ENCODE measurements at places on chromosomes 12 and 14.

DNA sequence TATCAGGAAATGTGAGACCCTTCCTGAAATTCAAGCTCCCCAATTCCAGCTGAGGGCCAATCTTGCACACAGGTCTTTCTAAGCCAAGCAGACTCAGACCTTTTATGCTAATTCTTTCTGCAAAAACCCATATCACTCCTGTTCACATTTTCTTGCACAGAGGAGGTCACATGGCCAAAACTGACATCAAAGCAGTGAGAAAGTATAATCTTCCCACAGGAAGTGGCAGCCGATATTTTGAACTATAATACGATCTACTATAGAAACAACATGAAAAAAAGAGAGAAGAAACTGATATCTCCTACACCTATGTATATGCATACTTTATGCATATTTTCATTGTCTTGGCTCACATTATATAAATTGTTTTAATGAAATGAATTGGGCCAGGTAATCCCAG is 132.9 kb upstream of the SSTR1 start:
- no peak for DNase-seq

DNA sequence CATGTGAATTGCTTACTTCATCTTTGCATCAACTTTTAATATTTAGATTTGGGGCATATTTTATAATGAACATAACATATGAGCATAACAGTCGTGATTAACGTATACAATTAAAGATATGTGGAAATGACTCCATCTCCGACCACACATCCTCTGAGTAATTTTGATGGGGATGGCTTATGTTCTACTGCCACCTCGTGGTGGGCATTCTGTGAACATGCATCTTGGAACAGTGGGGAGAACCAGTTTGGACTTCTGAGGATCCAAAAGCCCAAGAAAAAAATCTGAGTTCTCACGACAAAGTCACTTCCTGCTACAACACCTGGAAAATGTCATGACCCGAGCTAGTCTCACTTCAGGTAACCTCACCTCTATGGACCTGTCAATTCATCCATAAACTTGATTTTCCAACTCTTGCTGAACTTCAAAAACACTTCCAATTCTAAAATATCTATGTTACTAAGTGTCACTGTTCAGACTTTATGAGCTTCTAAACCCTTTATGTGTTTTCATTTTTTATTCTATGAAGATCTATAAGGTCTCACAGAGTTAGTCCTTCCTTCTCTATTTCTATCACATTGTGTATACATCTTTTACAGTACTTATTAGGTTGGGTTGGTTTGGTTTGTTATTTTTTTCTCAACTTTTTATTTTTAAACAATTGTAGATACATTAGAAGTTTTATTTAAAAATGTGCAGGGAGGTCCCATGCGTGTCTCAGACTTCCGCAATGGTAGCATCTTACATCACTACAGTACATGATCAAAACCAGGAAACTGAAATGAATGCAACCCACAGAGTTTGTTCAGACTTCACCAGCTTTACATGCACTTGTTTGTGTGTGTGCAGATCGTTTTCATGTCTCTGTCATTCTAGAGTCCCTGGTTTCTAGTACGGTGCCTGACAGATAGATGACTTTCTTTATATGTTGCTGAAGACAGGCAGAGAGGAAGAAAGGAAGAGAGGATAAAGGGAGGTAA is 38.2 kb upstream of the STAB2 start:
- DNase-seq: peak; percentile 65

- no peak for DNase-seq
Observed at GRCh38 chr14:38207377-38207735, 348 bp upstream of the SSTR1 start.

GRCh38 chr12:2466211-2466610 is 328.6 kb upstream of the FKBP4 start:
- DNase-seq: no peak

GRCh38 chr14:34985740-34986139 is 2.9 kb downstream of the SRP54 start:
- DNase-seq: no peak

GRCh38 chr14:94088516-94088915 is 7.4 kb downstream of the IFI27L1 start:
- peak; percentile 71 for DNase-seq

DNA sequence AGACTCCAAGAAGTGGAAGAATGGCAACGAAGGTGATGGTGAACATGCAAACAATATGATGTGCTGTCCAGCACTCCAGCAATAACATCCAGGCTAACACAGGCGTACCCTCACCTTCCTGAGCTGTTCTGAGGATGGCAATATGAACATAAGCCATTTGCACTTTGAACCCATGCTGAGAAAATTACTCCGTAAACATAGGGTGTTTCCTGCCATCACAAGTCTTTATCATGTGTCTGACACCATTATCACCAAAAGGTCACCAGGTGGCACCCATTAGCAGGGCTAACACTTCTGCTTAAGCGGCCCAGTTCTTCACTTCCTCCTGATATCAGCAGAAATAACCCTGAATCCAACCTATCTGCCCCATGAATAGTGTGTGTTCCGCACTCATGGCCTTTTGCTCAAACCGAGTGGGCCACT is 482.8 kb downstream of the MED13L start:
- DNase-seq: no peak

DNA sequence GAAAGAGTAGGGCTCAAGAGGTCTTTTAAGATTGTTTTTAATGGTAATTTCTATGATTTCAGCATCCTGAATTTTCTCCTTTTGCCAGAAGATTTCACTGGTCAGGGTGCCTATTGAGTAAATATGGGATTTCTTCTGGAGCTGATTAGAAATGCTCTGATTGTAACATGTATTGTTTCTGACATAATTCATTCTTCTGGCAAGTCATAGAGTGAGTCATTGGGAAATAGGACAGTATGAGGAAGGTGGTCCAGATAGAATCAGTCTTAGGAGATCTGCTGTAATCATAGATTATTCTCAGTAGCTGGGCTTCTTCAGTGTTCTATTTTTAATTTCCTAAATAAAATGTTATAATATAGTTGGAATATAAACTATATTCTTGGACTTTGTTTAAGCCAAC is 182.0 kb upstream of the NAV3 start:
- DNase-seq: no peak

DNA sequence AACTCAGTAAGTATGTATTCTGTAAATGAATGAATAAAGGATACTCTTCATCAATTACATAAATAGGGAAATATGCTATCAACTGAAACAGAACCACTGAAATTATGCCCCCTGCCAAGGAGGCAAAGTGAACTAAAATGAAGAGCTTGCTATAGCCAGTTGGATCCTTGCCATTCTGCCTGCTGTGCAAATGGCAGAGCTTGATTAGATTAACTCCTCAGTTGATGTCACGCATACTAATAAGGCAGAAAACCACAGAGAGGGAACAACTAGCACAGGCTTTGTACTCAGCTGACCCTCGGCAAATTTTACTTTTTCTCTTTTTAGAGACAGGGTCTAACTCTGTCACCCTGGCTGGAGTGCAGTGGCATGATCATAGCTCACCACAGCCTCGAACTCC is 36.7 kb upstream of the FERMT2 start:
- DNase-seq: no peak

All from HCEC 1CT (cell line).